ENCODE measurements at places on chromosomes 2 and 18. TPM values are rescaled to one million over a fixed set of nuclear protein-coding genes. Genes with fewer than 3 reads are reported as not detected.

Gene WDSUB1
- total RNA-seq = 16.3 TPM

Gene FOXD4L1
- 0.14 TPM for total RNA-seq

DNA sequence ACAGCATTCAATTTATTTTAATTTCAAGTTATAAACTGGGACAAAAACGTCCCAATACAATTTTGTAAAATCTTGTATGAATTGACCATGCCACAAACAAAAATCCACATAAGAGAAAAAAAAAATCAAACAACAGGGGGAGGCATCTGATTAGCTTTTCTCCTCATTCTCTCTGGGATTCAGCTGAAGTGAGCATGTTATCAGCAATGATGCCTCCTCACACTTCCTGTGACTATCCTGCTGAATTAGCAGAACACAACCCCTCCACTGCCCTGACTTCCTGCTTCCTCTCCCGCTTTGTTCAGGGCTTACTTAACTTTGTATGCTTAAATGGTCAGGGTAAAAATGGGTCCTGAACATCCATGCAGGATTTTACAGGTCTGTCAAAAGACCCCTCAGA is 132.2 kb upstream of the ITGB6 start:
- no peaks in the 10 kb centered on the region for H3K27me3 ChIP-seq
- H3K27ac ChIP-seq = no peak overlapping the region
- peaks cover 20% of the 10 kb centered on the region for H3K4me1 ChIP-seq
- DNase-seq = no peak
- no peaks in the 10 kb centered on the region for H3K36me3 ChIP-seq

Gene STAT4
- not detected for total RNA-seq

GRCh38 chr18:55552526-55553189 is 35.3 kb downstream of the TCF4 start:
- no peak overlapping the region for H3K27ac ChIP-seq
- DNase-seq = no peak
- H3K36me3 ChIP-seq = no peaks in the 10 kb centered on the region

Gene INHBB
- total RNA-seq = 0.17 TPM

DNA sequence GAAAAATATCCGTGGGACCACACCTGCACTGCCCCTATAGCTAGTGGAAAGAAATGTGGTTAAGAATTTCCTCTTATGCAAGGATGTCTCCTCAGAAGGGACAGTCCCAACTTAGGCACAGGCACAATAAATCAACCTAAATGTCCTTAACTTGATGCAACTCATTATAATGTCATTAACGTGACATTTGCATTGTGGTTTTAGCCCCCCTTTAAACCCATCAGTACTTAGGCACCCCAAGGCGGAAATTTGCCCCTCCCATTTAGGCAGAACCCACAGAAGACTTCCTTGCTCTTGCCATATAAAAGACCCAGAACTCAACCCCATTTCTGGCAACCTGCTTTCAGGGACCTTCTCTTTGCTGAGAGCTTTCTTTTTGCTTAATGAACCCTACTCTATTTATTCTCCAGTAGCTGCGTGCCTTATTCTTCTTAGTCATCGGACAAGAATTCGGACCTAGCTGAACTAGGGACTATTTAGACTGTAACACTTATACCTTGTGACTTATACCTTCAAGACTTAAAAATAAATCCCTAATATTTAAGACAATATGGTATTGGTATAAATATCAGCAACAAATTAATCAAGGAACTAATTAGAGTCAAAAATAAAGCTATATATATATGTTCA is 1281.6 kb upstream of the TMEFF2 start:
- no peak overlapping the region for H3K27ac ChIP-seq
- H3K36me3 ChIP-seq = no peaks in the 10 kb centered on the region
- H3K27me3 ChIP-seq = no peaks in the 10 kb centered on the region
- DNase-seq = peak; percentile 16

Gene SLC5A7
- total RNA-seq = not detected

Gene RAX
- total RNA-seq = not detected

DNA sequence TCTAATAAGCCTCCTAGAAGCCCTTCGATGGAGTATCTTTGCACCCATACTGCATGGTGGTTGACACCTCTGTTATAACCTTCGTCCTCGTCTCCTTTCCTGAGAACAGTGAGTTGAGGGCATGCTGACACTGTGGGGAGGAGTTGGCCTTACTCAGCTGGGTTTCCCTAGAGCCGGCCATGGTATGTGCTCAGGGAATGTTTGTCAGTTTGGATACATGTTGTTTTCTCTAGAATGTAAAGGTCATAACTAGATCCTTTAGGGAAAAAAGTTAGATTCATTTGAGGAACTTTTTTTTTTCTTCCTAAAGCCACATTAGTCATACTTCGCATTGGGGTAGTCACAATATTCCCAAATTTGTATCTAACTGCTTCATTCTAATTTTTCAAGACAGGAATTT is 106.0 kb upstream of the FOSL2 start:
- no peak overlapping the region for H3K4me3 ChIP-seq
- no peak for DNase-seq
- no peaks in the 10 kb centered on the region for H3K36me3 ChIP-seq
- no peaks in the 10 kb centered on the region for H3K4me1 ChIP-seq
- no peaks in the 10 kb centered on the region for H3K27me3 ChIP-seq
- H3K27ac ChIP-seq = no peak overlapping the region

Gene VWC2L
- total RNA-seq = not detected

GRCh38 chr2:205744074-205744591 is 61.8 kb downstream of the NRP2 start:
- H3K27me3 ChIP-seq = no peaks in the 10 kb centered on the region
- no peak overlapping the region for H3K27ac ChIP-seq
- no peak overlapping the region for H3K4me3 ChIP-seq
- H3K36me3 ChIP-seq = no peaks in the 10 kb centered on the region
- peaks cover 20% of the 10 kb centered on the region for H3K4me1 ChIP-seq

Gene FIGN
- total RNA-seq = 11.6 TPM

GRCh38 chr18:52339891-52340371 is at the start of gene DCC:
Gene DCC, plus strand, starts transcription at chr18:52340197. Its CDS starts 591 bp downstream, at chr18:52340788.
- H3K4me1 ChIP-seq = no peaks in the 10 kb centered on the region
- H3K4me3 ChIP-seq = no peak within 1 kb of the TSS
- H3K27ac ChIP-seq = no peak within 1 kb of the TSS
- no peaks in the 10 kb centered on the region for H3K27me3 ChIP-seq

GRCh38 chr2:149544692-149545091 is 42.9 kb downstream of the MMADHC start:
- DNase-seq = no peak
- no peaks in the 10 kb centered on the region for H3K4me1 ChIP-seq
- H3K36me3 ChIP-seq = no peaks in the 10 kb centered on the region
- no peak overlapping the region for H3K27ac ChIP-seq
- H3K4me3 ChIP-seq = peak overlapping the region; percentile 35

GRCh38 chr18:48038636-48039035 is 108.2 kb upstream of the SMAD2 start:
- H3K36me3 ChIP-seq = no peaks in the 10 kb centered on the region
- peaks cover 27% of the 10 kb centered on the region for H3K27me3 ChIP-seq
- DNase-seq = no peak
- no peak overlapping the region for H3K27ac ChIP-seq
- H3K4me3 ChIP-seq = no peak overlapping the region

Gene NBAS
- total RNA-seq = 58.7 TPM

DNA sequence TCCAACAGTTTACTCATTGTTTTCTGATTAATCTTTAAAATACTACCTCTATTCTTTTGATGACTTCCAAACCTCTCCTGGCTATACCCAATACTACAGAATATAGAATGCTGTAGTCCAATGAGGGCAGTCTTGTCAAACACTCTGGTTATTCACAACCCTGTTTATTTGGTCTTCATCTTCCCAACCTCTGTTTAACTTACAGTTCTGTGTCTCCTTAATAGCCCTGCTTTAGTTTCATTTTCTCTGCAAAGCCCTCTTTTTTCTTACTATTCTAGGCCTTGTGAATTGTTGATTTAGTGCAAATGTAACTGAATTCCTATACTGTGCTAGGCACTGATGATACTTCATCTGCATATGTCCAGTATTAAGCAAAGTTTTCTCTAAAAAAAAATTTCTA is 40.0 kb downstream of the ACVR2A start:
- DNase-seq = peak; percentile 23
- H3K4me3 ChIP-seq = no peak overlapping the region
- peaks cover 12% of the 10 kb centered on the region for H3K4me1 ChIP-seq
- H3K36me3 ChIP-seq = no peaks in the 10 kb centered on the region
- H3K27ac ChIP-seq = no peak overlapping the region
- no peaks in the 10 kb centered on the region for H3K27me3 ChIP-seq

DNA sequence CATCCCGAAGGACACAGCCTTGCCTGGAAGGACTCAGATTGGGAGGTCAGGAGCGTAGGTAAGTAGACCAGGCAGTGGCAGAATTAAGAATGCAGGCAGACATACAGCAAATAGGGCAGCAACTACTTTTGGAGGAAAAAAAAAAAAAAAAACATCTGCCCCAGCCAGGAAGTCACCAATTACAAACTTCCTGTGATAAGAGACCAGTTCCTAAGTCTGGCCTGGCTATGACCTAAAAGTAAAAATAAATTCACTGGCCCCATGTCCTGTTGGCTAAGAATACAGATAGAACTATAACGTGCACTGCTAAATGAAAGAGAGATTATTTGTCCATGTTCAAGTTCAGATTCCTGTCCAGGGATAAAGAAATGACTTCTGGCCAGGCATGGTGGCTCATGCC is 45.2 kb upstream of the NOSTRIN start:
- H3K27ac ChIP-seq = no peak overlapping the region
- H3K27me3 ChIP-seq = no peaks in the 10 kb centered on the region
- H3K4me3 ChIP-seq = no peak overlapping the region
- H3K4me1 ChIP-seq = peaks cover 10% of the 10 kb centered on the region

GRCh38 chr2:241137276-241138190 is 11.7 kb downstream of the PASK start:
- H3K4me3 ChIP-seq = no peak overlapping the region
- peaks cover 33% of the 10 kb centered on the region for H3K4me1 ChIP-seq
- no peaks in the 10 kb centered on the region for H3K27me3 ChIP-seq
- H3K36me3 ChIP-seq = peaks cover 10% of the 10 kb centered on the region
- no peak for DNase-seq
- H3K27ac ChIP-seq = no peak overlapping the region

Gene CFAP221
- total RNA-seq = not detected

Gene UPP2
- total RNA-seq = not detected

Data from HepG2 (cell line).